ENCODE measurements at places on chromosomes 4 and X. TPM values are rescaled to one million over a fixed set of nuclear protein-coding genes. Genes with fewer than 3 reads are reported as not detected.

DNA sequence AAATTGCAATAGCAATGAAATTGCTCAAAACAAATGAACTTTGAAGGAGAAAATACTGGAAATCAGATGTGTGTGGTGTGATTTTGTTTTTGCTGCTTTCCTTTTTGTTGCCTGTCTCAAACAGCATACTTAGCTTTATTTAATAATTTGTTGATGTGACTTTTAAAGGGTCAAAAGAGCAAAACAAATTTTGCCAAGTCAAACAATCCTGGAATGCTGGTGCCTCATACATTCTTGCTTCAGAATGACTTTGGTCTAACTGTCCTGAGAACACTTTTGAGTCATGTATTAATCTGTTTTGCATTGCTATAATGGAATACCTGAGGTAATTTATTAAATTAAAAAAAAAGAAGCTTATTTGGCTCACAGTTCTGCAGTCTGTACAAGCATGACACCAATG, 3.4 kb downstream of the PF4V1 start:
- H3K27me3 ChIP-seq = no peaks in the 10 kb centered on the region
- H3K4me1 ChIP-seq = no peaks in the 10 kb centered on the region
- no peaks in the 10 kb centered on the region for H3K36me3 ChIP-seq
- H3K27ac ChIP-seq = no peak overlapping the region
- no peak for DNase-seq

Gene FOXR2
- total RNA-seq = not detected

GRCh38 chr4:52588771-52589591, 70.1 kb downstream of the USP46 start:
- peaks cover 4% of the 10 kb centered on the region for H3K36me3 ChIP-seq
- no peak overlapping the region for H3K4me3 ChIP-seq
- no peaks in the 10 kb centered on the region for H3K4me1 ChIP-seq
- no peaks in the 10 kb centered on the region for H3K27me3 ChIP-seq

Gene ARHGAP36
- total RNA-seq = not detected
